ENCODE measurements at places on chromosomes 11 and 22.

GRCh38 chr11:128886406-128887124 is 4.6 kb upstream of the KCNJ5 start:
- no peak for DNase-seq

- DNase-seq: no peak
Measured at GRCh38 chr11:84142411-84142810, 856.2 kb upstream of the CCDC90B start.

GRCh38 chr22:37153901-37154300 is 4.2 kb upstream of the IL2RB start:
- DNase-seq: no peak

- no peak for DNase-seq
Measured at GRCh38 chr22:32158712-32159533, at the start of gene C22orf42. TSS of gene C22orf42 (minus strand) at chr22:32159303. CDS start at chr22:32159215, 88 bp downstream.

DNA sequence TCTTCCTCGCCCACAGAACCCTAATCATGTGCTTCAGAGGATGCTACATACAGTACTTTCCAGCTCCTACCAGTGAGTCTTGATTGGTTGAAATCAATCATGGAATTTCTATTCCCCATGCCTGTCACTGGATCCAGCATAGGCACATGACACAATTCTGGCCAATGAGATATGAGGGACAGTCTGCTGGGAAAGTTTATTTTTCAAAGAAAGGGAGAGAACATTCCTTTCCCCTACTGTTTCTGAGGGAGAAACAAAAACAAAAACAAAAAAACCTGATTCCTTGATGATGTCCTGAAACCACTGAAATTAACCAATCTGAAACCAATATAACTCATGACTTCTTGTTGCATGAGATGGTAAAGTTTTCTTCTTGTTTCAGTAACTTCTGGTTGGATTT is 3.3 kb upstream of the RCN1 start:
- DNase-seq: no peak

Measured in activated T-cell treated with anti-CD3 and anti-CD28 coated beads for 4 hours (primary cell).